ENCODE measurements at places on chromosomes 11 and 22. TPM values are rescaled to one million over a fixed set of nuclear protein-coding genes. Genes with fewer than 3 reads are reported as not detected.

GRCh38 chr11:9037046-9037780 is 33.4 kb upstream of the NRIP3 start:
- DNase-seq, result no peak

DNA sequence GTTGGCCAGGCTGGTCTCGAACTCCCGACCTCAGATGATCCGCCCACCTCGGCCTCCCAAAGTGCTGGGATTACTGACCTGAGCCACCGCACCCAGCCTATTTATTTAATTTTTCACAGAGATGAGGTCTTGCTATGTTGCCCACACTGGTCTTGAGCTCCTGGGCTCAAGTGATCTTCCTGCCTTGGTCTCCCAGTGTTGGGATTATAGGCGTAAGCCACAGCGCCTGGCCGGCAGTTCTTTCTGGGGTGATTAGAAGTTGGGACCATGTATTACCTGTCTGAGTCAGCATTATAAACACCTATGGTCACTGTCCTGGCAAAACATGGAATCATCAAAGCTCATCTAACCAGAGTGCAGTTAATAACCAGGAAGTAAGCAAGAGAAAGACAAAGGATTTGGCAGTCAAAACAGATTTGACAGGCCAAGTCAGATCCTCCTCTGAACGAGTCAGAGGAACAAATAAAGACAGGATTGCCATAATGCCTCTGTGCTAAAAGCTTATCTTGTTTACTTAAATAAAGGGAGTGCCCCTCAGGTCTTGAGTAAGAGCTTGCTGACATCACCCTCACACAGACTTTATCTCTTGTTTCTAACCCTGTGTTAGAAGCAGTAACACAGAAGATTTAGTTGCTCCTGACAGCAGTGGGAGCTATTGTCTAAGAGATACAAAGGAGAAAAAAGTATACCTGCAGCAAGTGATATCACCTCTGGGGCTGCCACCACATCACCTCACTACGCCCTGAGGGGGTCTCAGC is 3.7 kb downstream of the SERPIND1 start:
- no peak for DNase-seq

GRCh38 chr11:87871056-87871455 is 304.2 kb downstream of the RAB38 start:
- DNase-seq, result no peak

The DCPS gene
- polyA plus RNA-seq, result 13.8 TPM

The LMNTD2 gene
- polyA plus RNA-seq, result 0.75 TPM

The MFNG gene
- polyA plus RNA-seq, result 10.4 TPM

The PTPN5 gene
- 0.70 TPM for polyA plus RNA-seq

GRCh38 chr11:15202626-15203025 is 87.9 kb downstream of the INSC start:
- no peak for DNase-seq

DNA sequence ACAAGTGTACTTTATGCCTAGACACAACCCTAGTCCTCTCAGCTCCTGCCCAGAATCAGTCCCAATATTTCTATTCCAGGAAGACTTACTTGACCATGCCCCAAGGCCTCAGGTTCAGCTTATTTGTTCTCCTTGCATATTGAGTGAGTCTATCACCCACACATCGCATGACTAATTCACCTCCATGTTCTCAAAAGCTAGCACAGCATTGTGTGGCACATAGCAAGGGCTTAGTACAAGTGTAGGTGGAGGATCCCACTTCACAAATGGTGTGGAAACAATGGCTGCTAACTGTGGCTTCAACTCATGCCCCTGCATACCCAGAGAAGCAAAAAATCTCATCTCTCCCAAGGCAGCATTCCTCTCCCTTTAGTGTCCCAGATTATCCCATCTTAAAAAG is 602.6 kb upstream of the API5 start:
- no peak for DNase-seq

The RFPL1 gene
- polyA plus RNA-seq, result 0.89 TPM

DNA sequence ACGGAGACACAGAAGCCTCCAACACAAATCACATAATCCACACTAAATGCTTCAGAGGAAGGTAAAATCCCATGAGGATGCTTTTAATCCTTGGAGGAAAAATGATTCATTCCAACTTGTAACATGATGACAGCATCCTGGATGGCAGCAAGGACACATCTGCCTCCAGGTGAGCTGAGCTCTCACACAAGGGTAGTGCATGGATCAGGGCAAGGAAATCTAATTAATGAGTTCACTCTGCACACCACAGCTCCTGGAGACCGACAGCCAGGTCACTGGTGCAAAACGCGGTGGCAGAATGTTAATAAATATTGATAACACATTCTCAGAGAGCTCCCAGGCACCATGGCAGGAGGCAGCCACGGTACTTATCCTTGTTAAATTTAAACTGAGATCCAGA is 40.3 kb upstream of the CYP2D6 start:
- no peak for DNase-seq

The APBB1 gene
- polyA plus RNA-seq, result 52.4 TPM

The OPCML gene
- polyA plus RNA-seq, result 10.1 TPM

DNA sequence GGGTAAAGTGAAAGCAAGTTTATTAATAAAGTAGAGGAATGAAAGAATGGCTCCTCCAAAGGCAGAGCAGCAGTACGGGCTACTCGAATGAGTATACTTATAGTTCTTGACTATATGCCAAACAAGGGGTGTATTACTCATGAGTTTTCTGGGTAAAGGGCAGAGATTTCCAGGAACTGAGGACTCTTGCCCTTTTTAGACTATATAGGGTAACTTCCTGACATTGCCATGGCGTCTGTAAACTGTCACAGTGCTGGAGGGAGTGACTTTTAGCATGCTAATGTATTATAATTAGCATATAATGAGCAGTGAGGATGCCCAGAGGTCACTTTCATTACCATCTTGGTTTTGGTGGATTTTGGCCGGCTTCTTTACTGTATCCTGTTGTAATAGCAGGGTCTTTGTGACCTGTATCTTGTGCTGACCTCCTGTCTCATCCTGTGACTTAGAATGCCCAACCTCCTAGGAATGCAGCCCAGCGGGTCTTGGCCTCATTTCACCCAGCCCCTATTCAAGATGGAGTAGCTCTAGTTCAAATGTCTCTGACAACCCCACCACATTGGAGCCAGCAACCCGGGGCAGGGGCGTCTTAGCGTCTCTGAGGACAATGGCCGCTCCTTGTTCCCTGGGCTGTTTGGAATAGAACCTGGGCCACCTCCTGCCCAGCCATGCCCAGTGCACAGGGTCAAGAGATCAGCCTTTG is 34.9 kb upstream of the CD82 start:
- no peak for DNase-seq

The DDTL gene
- polyA plus RNA-seq, result 7.3 TPM

Measured in left renal pelvis (tissue), 4 donors.